NB4 (cell line): ENCODE measurements at places on chromosomes 6 and 20.

- DNase-seq: no peak
Measured at GRCh38 chr6:154758125-154758524, 24.9 kb downstream of the SCAF8 start.

DNA sequence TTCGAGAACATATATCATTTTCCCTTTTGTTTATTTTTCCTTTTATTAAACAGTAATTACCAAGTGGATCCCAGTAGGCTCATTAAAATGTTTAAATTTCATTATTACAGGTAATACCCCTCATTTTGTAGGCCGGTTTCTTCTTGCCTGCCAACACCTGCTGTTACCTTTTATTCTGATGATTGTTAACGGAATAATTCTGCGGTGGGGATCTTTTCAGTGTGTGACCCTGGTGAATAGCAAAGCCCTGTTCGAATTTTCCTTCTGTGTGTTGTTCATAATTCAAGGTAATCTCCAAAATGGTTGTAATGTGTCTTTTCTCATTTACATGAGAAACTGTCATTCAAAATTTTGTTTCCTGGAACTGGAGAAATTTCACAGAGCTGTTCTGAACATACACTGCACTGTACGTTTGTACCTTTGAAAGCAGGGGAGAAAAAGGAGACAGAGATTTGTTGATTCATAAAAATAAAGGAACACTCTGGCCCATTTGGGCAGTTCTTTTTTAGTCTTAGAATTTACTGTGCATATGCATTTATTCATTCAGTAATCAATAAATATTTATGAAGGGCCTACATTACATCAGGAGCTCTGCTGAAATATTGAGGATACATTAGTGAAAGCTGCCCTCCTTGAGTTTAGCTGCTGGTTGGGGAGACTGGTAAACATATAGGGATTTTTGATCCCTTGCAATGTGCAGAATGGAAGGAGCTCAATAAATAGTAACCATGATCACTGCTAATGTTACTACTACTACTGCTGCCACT lies 502.0 kb downstream of the QKI start:
- DNase-seq: no peak

DNA sequence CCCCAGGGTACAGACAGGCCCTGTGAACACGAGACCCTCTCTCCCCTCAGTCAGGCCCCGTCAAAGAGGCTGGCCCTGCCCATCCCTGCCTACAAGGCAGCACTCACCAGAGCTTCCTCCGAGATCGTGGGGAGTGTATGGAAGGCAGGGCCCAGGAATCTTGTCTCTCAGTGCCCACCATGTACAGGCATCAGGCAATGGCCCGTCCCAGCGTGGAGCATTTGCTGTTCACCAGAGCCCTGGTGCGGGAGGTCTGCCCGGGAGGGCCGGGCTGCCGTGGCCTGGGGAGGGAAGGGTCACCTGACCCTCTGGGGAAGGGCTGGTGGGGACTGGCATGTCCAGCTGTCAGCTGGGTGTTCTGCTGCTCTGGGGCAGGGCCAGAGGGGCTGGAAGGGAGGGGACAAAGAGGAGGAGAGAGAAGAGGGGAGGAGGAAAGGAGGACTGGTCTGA lies at the start of gene IP6K3:
Gene IP6K3, minus strand, starts transcription at position 255 of the 450 bp plus-strand sequence. CDS start 11,429 bp downstream, outside the sequence.
- DNase-seq: no peak

DNA sequence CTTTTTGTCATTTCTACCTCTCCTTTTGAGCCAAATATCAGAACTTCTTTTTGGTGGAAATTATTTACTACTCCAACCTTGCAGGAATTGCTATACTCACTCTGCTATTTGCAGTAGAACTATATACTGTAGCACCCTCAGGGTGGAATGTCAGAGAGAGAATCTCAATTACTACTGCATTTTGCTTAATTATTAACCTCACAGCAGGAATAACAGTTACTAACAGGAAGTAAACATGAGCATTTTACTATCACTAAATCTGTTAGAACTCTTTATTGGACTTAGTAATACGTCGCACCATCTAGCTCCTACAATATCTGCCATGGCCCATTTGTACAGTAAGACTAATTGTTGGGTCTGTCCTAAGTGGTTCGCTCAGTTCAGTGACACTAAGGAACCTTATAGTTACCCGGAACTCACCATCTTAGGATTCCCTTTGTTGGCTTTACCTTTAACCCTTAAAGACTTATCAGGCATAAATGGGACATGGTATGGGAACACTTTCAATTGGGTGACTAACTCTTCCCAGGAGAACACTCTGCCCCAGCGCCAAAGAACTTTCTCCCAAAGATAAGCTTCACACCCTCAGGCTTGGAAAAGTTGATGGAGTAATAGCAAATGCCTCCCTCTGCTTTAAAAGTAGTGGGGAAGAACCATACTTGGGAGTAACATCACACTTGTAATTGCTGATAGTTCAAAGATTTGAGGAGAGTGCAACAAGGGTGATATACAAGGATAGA lies 38.8 kb downstream of the PLN start:
- no peak for DNase-seq

DNA sequence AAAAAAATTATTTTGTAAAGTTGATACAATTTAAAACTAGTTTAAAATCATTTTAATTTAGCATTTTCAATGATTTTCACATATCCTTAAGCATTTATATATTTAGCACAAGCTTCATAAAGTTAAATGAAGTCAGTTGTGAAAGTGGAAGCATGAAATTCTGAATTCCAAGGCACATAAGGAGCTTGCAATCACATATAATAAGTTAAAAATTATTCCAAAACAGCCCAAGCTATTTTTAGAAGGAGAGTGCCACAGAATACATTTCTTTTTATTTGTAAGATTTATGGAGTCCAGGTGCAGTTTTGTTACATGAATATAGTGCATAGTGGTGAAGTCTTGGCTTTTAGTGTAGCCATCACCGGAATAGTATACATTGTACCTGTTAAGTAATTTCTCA lies 3.2 kb upstream of the LGSN start:
- no peak for DNase-seq
